Upper lobe of right lung (tissue), 1 donor: ENCODE measurements at places on chromosomes 6 and 20. TPM values are rescaled to one million over a fixed set of nuclear protein-coding genes. Genes with fewer than 3 reads are reported as not detected.

DNA sequence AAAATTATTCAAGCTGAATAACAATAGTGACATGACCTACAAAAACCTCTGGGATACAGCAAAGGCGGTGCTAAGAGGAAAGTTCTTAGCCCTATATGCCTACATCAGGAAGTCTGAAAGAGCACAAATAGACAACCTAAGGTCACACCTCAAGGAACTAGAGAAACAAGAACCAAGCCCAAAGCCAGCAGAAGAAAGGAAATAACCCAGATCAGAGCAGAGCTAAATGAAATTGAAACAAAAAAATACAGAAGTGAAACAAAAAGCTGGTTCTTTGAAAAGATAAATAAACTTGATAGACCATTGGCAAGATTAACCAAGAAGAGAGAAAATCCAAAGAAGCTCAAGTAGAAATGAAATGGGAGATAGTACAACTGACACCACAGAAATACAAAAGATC, 47.6 kb upstream of the NOTCH4 start:
- H3K4me1 ChIP-seq: no peaks in the 10 kb centered on the region
- no peak overlapping the region for H3K4me3 ChIP-seq
- no peak for DNase-seq
- H3K27ac ChIP-seq: no peak overlapping the region
- H3K36me3 ChIP-seq: no peaks in the 10 kb centered on the region
- no peaks in the 10 kb centered on the region for H3K27me3 ChIP-seq

DNA sequence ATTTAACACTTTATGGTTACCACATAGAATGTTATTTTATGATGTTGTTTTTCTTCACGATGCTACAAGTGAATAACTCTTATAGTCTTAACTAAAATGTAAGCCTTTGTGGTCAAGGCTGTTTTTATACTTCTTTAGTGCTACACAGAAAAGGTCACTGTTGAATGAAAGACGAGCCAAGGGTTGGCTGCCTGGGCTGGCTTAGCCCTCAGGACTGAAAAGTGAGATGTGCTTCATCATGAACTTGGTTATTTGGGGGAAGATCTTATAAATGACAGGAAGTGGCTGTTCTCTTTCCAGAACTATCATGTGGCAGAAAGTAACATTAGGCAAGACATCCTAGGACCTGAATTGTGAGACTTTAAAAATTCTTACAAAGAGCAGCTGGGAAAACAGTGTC, 404.0 kb downstream of the BTBD3 start:
- no peak overlapping the region for H3K4me3 ChIP-seq
- no peaks in the 10 kb centered on the region for H3K36me3 ChIP-seq
- H3K4me1 ChIP-seq: no peaks in the 10 kb centered on the region
- DNase-seq: no peak

GRCh38 chr6:132751306-132751705, 6.4 kb downstream of the VNN2 start:
- no peaks in the 10 kb centered on the region for H3K27me3 ChIP-seq
- H3K4me1 ChIP-seq: no peaks in the 10 kb centered on the region
- H3K27ac ChIP-seq: no peak overlapping the region
- no peaks in the 10 kb centered on the region for H3K36me3 ChIP-seq
- no peak for DNase-seq

DNA sequence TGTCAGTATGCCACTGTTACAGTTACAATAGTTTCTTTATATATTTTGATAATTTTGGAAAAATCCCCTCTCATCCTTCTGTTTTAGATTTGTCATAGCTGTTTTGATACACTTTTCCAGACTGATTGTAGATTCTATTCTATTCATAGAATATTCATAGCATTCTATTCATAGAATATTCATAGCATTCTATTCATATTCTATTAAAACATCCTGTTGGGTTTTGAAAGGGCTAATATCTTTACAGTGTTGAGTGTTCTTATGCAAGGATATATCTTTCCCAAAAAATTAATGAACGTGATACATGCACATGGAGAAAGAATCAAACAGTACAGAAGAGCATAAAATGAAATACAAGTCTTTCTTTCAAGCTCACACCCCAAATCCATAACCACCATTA, 38.0 kb downstream of the MACROD2 start:
- no peak overlapping the region for H3K27ac ChIP-seq
- H3K4me1 ChIP-seq: no peaks in the 10 kb centered on the region
- no peaks in the 10 kb centered on the region for H3K27me3 ChIP-seq
- H3K36me3 ChIP-seq: no peaks in the 10 kb centered on the region

GRCh38 chr6:138227316-138227781, 9.1 kb upstream of the PBOV1 start:
- H3K4me3 ChIP-seq: no peak overlapping the region
- DNase-seq: peak; percentile 67
- no peaks in the 10 kb centered on the region for H3K27me3 ChIP-seq
- H3K27ac ChIP-seq: no peak overlapping the region
- no peaks in the 10 kb centered on the region for H3K36me3 ChIP-seq
- no peaks in the 10 kb centered on the region for H3K4me1 ChIP-seq

DNA sequence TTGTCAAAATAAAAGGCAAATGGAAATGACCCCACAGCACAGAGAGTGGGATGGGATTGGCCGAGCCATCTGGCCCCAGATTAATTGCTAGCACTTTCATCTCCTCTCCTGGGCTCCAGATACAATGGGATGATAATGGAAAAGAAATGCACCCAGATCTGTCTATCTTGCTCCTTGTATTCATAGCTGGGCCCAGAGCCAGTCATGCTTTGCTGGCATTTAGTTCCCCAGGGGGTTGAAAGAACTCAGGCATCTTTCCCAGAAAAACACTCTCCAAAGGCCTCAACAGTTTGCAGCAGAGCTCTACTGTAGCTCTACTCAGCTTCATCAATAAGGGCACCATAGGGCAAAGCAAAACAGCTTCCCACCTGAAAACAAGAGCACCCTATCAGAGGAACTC, 116.0 kb upstream of the FOXA2 start:
- H3K27ac ChIP-seq: no peak overlapping the region
- H3K4me3 ChIP-seq: no peak overlapping the region
- no peaks in the 10 kb centered on the region for H3K36me3 ChIP-seq
- no peaks in the 10 kb centered on the region for H3K4me1 ChIP-seq
- H3K27me3 ChIP-seq: no peaks in the 10 kb centered on the region

- H3K4me3 ChIP-seq: no peak overlapping the region
- H3K36me3 ChIP-seq: no peaks in the 10 kb centered on the region
Measured at GRCh38 chr6:27867945-27868300, 44.3 kb downstream of the OR2B2 start.

DNA sequence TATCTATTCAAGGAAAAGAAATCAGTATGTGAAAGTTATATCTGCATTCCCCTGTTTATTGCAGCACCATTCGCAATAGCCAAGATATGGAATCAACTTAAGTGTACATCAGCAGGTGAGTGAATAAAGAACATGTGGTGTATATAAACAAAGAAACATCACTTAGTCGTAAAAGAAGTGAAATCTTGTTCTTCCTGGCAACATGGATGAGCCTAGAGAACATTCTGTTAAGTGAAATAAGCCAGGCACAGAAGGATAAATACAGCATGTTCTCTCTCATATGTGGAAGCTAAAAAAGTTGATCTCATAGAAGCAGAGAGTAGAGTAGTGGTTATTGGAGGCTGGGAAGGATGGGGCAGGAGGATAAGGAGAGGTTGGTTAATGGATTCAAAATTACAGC, 287.9 kb upstream of the FERMT1 start:
- no peak for DNase-seq
- no peak overlapping the region for H3K27ac ChIP-seq
- no peak overlapping the region for H3K4me3 ChIP-seq
- H3K4me1 ChIP-seq: no peaks in the 10 kb centered on the region

- H3K27me3 ChIP-seq: no peaks in the 10 kb centered on the region
- H3K4me3 ChIP-seq: no peak overlapping the region
- no peak overlapping the region for H3K27ac ChIP-seq
- no peaks in the 10 kb centered on the region for H3K4me1 ChIP-seq
Measured at GRCh38 chr6:24603241-24603640, 42.8 kb downstream of the KIAA0319 start.

GRCh38 chr6:73309535-73309784, 44.6 kb downstream of the DPPA5 start:
- H3K4me3 ChIP-seq: peak overlapping the region; percentile 68
- no peak for DNase-seq
- peak overlapping the region; percentile 55 for H3K27ac ChIP-seq
- peaks cover 3% of the 10 kb centered on the region for H3K27me3 ChIP-seq
- no peaks in the 10 kb centered on the region for H3K4me1 ChIP-seq
- H3K36me3 ChIP-seq: no peaks in the 10 kb centered on the region

- H3K4me3 ChIP-seq: no peak overlapping the region
- H3K4me1 ChIP-seq: no peaks in the 10 kb centered on the region
- H3K27me3 ChIP-seq: no peaks in the 10 kb centered on the region
- no peak for DNase-seq
- no peaks in the 10 kb centered on the region for H3K36me3 ChIP-seq
Measured at GRCh38 chr6:82381278-82381677, 17.7 kb downstream of the TPBG start.

DNA sequence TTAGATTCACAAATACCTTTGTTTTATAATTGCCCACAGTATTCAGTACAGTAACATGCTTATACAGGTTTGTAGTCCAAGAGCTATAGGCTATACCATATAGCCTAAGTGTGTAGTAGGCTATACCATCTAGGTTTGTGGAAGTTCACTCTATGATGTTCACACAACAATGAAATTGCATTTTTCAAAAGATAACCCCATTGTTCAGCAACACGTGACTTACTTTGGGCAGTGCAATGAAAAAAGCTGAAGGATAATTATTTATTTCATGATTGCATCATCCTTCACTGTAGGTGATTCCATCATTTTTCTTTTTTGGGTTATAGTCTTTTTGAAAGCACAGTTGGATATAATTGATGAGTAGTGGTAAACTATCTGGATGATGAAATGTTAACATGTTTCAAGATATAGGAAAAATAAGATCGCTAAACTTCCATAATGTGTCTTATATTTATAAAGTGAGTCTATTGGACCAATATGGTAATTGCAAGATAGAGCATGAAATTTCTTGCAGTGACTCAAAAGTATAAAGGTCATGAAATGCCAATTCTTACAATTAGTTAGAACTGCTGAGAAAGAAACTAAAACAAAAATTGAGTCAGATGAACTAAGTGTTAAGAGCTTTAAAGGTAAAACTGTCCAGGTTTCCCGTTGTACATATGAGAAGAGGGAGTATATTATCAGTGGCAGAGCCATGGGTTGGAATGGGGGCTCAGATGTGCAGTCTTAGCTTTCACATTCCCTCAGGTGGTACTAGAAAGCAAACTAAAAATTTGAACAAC, 164.4 kb downstream of the ZFAND3 start:
- no peaks in the 10 kb centered on the region for H3K36me3 ChIP-seq
- H3K27ac ChIP-seq: no peak overlapping the region
- DNase-seq: no peak
- no peak overlapping the region for H3K4me3 ChIP-seq

DNA sequence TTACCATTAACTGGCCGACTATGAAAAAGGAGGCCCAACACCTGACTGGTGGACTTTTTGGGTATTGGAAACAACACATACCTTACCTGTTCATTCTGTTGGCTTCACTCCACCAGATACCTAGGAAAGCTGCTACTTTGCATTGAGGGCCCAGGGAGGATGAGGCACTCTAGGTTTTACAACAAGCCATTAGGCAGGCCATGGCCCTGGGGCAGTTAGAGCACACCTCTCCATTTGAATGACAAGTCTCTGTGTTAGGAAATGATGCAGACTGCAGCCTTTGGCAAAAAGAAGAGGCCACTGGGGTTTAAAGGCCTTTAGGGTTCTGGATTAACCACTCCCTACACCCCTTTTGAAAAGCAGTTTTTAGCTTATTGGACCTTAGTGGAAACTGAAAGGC, 144.3 kb downstream of the OR2B2 start:
- no peaks in the 10 kb centered on the region for H3K36me3 ChIP-seq
- H3K4me3 ChIP-seq: no peak overlapping the region
- peaks cover 4% of the 10 kb centered on the region for H3K4me1 ChIP-seq
- H3K27me3 ChIP-seq: peaks cover 14% of the 10 kb centered on the region
- no peak overlapping the region for H3K27ac ChIP-seq
- no peak for DNase-seq

- peak overlapping the region; percentile 82 for H3K4me3 ChIP-seq
- peaks cover 5% of the 10 kb centered on the region for H3K4me1 ChIP-seq
- DNase-seq: no peak
Measured at GRCh38 chr6:148745926-148746325, 904 bp upstream of the UST start.

GRCh38 chr6:93496548-93496947, 77.2 kb upstream of the EPHA7 start:
- H3K36me3 ChIP-seq: no peaks in the 10 kb centered on the region
- H3K27ac ChIP-seq: no peak overlapping the region
- no peaks in the 10 kb centered on the region for H3K27me3 ChIP-seq
- no peak for DNase-seq
- no peak overlapping the region for H3K4me3 ChIP-seq

- no peak overlapping the region for H3K27ac ChIP-seq
- no peak overlapping the region for H3K4me3 ChIP-seq
- no peaks in the 10 kb centered on the region for H3K36me3 ChIP-seq
- H3K27me3 ChIP-seq: no peaks in the 10 kb centered on the region
- peaks cover 20% of the 10 kb centered on the region for H3K4me1 ChIP-seq
Measured at GRCh38 chr6:30880698-30881252, 3.5 kb upstream of the DDR1 start.

- H3K4me3 ChIP-seq: peak overlapping the region; percentile 77
- peak; percentile 86 for DNase-seq
- H3K36me3 ChIP-seq: no peaks in the 10 kb centered on the region
- H3K4me1 ChIP-seq: peaks cover 16% of the 10 kb centered on the region
- H3K27ac ChIP-seq: peak overlapping the region; percentile 92
- no peaks in the 10 kb centered on the region for H3K27me3 ChIP-seq
Measured at GRCh38 chr6:128519931-128520435, 416 bp downstream of the PTPRK start.

GRCh38 chr6:15417811-15418210, 171.9 kb downstream of the JARID2 start:
- H3K4me3 ChIP-seq: no peak overlapping the region
- H3K27ac ChIP-seq: no peak overlapping the region
- H3K36me3 ChIP-seq: no peaks in the 10 kb centered on the region
- no peaks in the 10 kb centered on the region for H3K27me3 ChIP-seq

DNA sequence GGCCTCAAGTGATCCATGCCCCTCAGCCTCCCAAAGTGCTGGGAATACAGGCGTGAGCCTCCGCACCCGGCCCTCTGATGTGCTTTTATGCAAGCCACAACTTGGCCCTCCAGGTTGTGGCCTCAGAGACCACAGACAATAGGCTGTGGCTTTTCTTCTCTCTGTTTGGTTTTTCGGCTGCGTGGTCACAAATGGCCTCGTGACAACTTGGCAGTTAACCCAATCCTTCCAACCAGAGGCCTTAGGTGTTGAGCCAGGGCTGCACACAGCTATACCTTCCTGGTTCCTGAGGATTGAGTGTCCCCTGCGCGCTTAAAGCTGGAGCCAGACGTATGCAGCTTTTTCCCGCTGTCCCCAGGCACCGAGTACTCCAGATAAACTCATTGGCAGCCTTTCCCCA, 6.3 kb upstream of the TGM3 start:
- H3K36me3 ChIP-seq: no peaks in the 10 kb centered on the region

- no peaks in the 10 kb centered on the region for H3K27me3 ChIP-seq
- H3K27ac ChIP-seq: no peak overlapping the region
- DNase-seq: no peak
Measured at GRCh38 chr6:129317931-129318820, 391.8 kb downstream of the ARHGAP18 start.

Gene CLVS2
- total RNA-seq: not detected

Gene CTSZ
- total RNA-seq: 355 TPM

Gene SCP2D1
- not detected for total RNA-seq

Gene SIRPG
- 0.81 TPM for total RNA-seq

Gene TINAG
- not detected for total RNA-seq

Gene FAXC
- total RNA-seq: 5.4 TPM

Gene CLDN20
- not detected for total RNA-seq

Gene EPPIN
- not detected for total RNA-seq
